Stromal cell of bone marrow (primary cell): ENCODE measurements at places on chromosomes 1 and 21.
A peak's percentile ranks its signal among the peaks of the same experiment; 100 is the strongest.

GRCh38 chr1:151314137-151314875 lies 12.9 kb downstream of the PI4KB start:
- DNase-seq: peak; percentile 80

DNA sequence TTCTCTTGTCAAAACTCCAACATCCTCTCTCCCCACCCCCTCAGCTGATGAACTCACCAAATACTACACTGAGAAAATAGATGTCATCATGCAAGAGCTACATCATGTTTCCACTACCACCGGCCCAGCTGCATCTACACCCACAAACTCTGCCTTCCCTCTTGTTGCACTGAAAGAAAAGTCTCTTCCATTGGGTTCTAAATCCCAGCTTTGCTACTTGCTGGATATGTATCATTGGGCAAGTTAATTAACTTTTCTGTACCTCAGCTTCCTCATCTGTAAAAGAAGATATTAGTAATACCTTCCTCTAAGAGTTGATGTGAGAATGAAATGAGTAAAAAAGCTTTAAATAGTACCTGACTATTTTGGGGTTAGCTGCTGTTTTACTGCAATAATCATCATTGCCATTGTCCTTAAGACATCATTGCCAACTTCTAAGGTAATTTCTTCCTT lies 108.6 kb downstream of the OLFML2B start:
- DNase-seq: no peak

GRCh38 chr1:44661781-44662682 lies 12.2 kb downstream of the TMEM53 start:
- DNase-seq: no peak

DNA sequence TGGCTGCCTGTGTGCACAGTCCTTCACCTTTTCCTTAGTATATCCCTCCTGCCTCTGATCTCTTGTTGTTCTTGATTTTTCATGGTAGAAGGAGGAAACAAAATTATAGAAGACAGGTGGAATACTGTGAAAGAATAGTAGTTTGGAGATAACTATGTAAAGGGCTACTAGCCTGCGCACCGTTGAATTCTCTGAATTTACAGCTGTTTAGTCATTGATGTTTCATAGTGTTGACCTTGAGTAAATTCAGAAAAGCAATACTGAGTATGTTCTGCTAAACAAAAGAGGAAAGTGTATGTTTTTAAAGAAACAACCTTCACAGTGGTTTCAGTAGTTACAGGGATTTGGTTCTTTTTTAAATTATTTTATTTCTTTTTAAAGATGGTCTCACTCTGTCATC lies 18.1 kb downstream of the CAMTA1 start:
- DNase-seq: no peak

DNA sequence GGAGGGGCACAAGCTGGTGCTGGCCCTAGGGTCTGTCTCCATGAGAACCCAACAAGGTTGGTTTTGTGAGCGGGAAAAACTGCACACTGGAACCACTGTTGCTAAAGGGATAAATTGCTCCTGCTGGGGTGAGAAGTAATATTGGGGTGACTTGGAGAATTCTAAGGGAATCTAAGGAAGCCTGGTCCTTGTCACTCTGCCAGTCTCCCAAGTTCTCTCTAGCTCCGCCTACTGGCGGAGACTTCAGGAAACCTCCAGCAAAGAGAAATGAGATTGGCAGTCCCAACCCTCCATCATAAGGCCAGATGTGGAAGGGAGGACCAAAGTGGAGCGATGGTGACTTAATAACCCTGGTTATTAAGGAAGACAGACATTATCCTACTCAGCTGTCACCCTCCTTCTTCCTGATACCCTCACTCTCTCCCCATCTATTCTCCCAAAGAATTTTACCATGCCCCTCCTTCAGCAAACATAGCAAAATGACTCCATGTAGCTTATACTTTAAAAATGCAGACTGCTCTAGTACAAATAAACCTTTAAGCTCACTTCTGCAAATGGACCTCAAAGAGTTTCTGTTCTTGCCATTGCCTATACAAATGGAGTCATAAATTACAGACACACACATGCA lies 2.7 kb downstream of the LCE1F start:
- DNase-seq: no peak

DNA sequence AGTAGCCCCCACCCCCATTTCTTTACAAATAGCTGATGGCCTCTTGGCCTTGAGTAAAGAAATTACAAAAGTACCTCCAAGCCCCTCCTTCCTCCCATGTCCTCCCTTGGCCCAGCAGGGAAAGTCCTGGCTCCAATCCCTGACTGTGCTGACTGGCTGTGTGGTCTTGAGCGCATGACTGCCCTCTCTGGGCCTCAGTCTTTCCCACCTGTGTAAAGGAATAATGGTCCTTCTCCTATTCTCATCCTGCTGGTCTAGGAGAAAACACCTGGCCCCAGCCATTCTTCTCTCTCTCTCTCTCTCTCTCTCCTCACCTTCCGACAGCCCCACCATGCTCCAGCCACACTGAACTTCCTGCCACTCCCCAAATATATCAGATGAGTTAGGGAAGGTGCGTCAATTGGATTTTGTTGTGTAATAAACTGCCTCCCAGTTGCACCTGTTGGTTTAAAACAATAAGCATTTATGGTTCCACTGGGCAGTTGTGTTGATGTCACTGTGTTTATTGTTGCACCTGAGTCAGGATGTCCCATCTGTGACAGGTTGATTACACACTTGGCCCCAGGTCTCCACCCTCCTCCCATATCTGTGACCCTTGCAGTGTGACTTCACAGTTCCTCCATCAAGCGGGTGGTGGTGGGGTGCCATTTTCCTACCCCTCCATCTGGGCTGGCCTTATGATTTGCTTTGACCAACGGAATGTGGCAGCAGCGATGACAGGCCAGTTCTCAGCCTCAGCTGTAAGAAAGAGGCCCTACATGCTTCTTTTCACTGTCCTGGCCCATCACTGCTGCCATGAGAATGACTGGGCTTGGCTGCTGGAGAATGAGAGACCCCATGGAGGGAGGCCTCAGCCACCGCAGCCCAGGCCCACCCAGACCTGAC lies 22.3 kb upstream of the LRP8 start:
- no peak for DNase-seq

- DNase-seq: no peak
Measured at GRCh38 chr1:51842261-51842660, 36.3 kb downstream of the NRDC start.

GRCh38 chr1:247299723-247300381 lies 31.8 kb downstream of the ZNF496 start:
- no peak for DNase-seq

DNA sequence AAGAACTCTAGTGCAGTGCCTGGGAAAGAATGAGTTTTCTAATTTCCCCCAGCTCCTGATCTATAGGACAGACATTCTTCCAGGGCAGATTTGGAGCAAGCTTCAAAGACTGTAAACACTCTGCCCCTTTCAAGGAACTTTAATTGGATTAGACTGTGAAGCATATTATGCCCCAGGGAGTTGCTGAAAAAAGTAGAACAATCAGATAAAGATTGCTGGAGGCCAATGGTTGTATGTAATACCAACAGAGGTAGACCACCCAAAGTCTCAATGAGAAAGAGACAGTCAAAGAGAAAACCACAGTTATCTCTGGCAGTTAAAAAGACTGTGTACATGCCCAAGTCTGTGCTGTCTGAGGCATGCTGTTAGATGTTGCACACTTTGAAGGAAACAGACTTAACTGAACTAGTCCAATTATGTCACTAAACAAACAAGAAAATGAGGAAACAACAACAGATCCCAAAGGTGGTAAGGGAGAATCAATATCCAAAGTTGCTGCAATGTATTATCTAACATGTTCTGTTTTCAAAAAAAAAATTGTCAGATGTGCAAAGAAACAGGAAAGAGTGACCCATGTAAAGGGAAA lies 24.4 kb downstream of the C4BPA start:
- DNase-seq: no peak

- no peak for DNase-seq
Measured at GRCh38 chr1:57976216-57976615, 552.4 kb upstream of the DAB1 start.

DNA sequence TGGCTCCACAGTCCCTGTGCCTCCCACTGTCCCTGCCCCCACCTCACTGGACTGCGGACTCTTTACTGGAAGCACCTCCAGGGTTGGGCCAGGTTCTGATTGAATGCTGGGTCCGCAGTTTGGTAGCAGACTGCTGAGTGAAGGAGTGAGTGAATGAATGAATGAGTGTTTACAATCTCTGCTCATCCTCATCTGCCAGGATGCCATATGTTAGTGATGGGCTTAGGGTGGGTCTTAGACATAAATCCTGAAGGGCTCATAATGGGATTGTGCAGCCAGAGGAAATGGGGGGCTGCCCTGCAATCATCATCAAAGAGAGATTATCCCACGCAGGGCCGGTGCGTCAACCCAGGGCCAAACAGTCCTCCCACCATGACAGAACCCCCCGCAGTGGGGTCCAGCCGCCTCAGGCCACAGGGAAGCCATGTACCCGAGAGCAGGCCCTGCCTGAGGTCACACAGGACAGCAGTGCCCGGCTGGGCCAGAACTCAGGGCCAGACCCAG lies 26.1 kb downstream of the SLC1A7 start:
- no peak for DNase-seq

DNA sequence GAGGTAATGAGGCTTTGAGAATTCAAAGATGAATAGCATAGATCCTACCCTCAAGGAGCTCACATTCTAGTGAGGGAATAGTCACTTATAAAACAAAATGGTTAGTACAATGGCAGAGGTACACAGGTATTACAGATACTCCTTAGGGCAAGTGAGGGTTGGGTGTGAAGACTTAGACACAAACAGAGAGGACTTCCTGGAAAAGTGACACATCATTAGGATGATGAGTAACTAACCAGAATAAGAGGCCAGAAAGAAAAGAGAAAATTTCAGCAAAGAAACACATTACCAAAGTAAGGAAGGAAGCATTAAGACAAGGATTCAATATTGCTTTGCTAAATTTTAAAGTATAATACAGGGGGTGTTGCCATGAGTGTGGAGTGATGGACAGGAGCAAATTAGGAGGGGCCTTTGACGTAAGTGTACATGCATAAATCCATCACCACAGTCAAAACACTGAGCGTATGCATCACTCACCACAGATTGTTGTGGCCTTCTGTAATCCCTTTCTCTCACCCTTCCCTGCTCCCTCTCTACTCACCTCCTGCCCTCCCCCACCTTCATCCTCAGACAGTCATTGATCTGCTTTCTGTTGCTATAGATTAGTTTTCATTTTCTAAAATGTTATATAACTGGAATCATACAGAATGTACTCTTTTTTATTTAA lies 7.9 kb downstream of the CD53 start:
- DNase-seq: no peak

GRCh38 chr1:66552287-66552686 lies 18.3 kb downstream of the SGIP1 start:
- DNase-seq: no peak

GRCh38 chr1:99228153-99228552 lies 36.1 kb upstream of the PLPPR4 start:
- no peak for DNase-seq
